ENCODE measurements at places on chromosomes 12 and 14.
A peak's percentile ranks its signal among the peaks of the same experiment; 100 is the strongest.

- DNase-seq = no peak
These were observed 102.0 kb downstream of the PIK3C2G start for GRCh38 chr12:18363321-18363720.

DNA sequence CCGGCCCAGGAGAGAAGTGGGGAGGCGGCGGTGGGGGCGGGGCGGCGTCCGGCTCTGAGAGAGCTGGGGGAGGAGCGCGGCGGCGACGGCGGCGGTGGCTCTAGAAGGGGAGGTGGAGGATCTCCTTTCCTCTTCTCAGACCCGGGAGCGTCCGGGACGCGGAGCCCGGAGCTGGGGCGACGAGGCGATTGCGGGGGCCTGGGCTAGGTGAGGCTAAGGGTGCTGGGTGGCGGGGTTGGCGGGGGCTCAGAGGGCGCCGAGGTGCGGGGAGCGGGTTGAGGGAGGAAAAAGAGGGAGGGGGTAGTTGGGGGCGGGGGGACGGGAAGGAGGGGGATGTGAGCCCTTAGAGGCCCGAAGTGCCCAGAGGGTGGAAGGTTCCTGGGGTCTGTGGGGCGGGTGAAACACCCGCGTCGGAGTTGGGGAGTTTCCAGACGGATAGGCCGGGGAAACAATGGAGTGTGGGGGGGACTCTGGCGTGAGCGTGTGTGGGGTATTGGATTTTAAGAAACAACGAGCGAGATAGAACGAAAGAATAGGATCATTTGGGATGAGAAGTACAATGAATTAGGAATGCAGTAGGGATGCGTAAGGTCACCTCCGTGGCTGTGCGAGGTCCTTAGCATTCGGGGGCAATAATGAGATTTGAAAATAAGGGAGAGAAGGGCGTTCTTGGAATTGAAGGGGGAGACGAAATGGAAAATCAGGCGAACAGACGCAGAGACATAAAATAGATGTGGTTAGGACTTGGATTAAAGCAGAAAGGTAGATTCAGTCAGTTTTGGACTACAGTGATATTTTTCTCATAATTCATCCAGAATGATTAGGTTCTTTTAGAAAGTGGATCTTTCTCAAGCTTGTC is at the start of gene SPATS2:
TSS of gene SPATS2 (plus strand) at position 82 of the 859 bp plus-strand sequence. CDS start 93,551 bp downstream, outside the sequence.
- peak; percentile 63 for DNase-seq

DNA sequence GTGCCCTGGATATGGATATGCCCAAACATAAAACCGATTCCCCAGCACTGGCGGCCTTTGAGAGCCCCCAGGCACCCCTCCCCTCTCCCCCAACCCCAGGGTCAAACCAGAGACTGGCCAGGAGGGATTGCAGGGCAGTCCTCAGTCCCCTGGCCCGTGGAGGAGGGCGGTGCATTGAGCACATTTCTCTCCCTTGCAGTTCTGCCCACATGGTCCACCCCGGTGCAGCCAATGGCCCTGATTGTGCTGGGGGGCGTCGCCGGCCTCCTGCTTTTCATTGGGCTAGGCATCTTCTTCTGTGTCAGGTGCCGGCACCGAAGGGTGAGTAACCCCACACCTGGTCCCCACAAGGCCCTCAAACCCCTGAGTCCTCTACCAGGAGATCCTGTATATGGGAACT is 3.4 kb upstream of the GPR162 start:
- peak; percentile 44 for DNase-seq

GRCh38 chr14:53925201-53925766 is 31.3 kb downstream of the BMP4 start:
- DNase-seq = no peak

- DNase-seq = no peak
These were observed 42.7 kb upstream of the DCN start for GRCh38 chr12:91225316-91225715.

- no peak for DNase-seq
These were observed 40.1 kb downstream of the CACNA1C start for GRCh38 chr12:2092890-2093289.

DNA sequence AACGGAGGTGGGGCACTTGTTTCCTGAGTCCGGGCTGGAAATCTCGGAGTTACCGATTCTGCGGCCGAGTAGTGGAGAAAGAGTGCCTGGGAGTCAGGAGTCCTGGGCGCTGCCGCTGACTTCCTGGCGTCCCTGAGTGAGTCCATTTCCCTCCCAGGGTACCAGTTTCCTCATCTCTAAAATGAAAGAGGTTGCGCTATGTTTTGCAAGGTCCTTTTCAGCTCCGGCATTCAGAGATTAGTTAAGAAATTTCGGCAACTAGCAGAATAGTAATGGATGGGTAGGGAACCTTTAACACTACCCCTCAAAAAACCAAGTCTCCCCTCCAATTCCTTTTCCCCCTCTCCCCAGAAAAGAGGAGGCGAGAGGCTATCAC is 724 bp downstream of the BLOC1S1 start:
- DNase-seq = no peak

- DNase-seq = peak; percentile 89
These were observed 499 bp downstream of the DGLUCY start for GRCh38 chr14:91114079-91115065.

All from retina (tissue), 1 donor.